ENCODE measurements at places on chromosomes 11 and 22.

GRCh38 chr22:26918226-26918625 lies 260.8 kb downstream of the MIAT start:
- DNase-seq, result no peak

DNA sequence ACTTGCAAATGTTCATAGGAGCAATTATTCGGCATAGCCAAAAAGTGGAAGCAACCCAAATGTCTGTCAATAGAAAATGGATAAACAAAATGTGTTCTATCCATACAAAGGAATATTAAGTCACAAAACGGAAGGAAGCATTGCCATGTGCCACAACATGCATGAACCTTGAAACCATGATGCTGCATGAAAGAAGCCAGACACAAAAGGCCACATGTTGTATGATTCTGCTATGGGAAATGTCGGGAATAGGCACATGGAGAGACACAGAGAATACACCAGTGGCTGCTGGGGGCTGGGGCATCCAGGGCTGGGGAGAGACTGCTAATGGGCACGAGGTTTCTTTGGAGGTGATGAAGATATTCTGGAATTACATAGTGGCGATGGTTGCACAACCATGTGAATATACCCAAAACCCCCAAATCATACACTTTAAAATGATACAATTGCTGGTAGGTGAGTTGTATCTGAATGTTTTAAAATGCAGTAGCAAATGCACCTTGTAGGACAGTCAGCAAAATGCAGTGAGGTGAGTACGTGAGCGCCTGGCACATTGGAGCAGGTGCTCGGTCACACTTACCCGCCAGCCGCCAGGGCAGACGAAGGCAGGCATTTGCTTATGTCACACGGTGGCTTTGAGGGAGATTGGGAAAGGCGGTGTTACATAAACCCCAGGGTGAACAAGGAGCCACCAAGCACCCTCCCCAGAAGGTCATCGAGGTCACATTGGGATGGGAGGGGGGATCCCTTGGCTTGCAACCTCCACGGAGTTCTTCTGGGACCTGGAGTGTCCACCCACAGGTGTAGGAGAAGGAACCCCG lies 6.3 kb upstream of the OSM start:
- no peak for DNase-seq

DNA sequence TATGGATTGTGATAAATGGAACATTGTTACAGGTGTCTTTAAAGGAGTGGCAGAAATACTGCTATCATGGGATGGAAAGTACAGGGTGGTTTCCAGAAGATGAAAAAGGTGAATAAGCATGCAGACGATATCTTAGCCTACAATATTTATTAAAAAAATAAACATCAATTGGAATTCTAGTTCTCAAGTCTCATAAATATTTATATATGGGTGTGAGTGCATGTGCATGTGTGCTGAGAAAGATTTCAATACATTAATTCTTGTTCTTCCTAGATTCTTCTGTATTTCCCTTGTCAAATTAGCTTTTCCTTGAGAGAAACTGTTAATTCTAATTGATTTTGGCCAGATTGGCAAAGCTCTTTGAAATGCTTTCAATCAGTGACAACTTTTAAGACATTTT lies 618.2 kb downstream of the METTL15 start:
- no peak for DNase-seq

DNA sequence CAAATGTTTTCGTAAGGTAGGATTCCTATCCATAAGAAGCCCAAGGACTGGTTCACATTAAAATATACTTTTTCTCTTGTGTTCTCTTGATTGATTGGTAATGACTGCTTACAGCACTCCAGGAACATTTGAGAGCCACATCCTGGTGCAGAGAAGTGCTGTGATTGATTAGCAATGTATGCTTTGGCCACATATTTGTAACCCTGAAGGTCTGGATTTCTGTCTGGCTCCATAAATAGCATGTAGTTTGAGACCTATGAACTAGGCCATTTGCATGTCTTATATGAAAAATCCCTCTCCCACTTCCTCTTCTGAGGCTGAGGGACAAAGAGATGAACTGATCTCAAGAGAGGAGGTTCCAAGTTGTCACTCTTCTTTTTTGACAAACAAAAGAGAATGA lies 49.3 kb upstream of the CD44 start:
- no peak for DNase-seq

GRCh38 chr22:49785841-49786471 lies 41.7 kb downstream of the BRD1 start:
- DNase-seq, result no peak

- no peak for DNase-seq
Measured at GRCh38 chr22:46619830-46620501, at the start of gene GRAMD4. Gene GRAMD4, plus strand, starts transcription at chr22:46620386. Its CDS starts 6,414 bp downstream, at chr22:46626800.

DNA sequence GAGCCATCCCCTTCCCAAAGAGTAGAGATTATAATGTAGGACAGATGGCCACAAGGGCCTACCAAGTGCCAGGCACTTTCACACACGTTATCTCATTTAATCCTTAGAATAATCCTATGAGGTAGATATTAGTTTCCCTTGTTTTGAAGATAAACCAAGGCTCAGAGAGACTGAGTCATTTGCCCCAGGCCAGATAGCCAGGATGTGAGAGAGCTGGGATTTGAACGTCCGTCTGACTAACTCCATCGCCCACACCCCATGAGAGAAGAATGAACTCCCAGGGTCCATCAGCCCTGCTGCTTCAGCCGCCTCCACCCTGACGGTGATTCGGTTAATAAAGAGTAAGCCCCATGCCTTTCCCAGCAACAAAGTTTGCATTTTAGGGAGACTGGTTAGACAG lies 10.7 kb downstream of the PRG3 start:
- DNase-seq, result no peak

DNA sequence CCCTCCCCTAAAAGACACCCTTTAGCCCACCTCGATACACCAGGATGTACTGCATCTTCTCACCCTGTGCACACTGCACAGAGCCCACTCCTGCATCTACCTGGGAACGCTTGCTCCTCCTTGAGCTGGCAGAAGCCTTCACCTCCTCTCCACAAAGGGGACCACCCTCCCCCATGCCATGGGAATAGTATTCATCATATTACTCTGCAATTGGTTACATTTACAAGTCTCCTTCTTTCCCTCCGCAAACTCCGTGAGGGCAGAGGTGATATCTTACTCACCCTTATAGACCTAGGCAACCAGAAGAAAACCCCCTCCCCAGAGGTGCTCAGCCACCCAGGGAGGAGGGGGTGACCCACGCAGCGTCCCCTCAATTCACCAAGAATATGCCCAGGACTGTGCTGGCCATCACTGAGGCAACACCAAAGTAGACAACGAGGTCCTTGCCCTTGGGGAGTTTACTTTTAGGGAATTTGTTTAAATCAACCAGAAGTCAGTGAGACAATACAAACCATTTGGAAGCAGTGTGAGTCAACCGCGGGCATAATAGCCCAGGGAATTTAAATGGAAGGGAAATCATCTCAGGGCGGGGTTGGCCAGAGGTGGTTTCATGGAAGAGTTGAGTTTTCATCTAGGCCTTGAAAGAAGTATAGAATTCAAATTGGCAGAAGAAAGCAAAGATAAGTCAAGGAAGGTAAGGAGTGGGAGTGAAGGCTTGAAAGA lies 214.5 kb downstream of the BARX2 start:
- DNase-seq, result no peak

DNA sequence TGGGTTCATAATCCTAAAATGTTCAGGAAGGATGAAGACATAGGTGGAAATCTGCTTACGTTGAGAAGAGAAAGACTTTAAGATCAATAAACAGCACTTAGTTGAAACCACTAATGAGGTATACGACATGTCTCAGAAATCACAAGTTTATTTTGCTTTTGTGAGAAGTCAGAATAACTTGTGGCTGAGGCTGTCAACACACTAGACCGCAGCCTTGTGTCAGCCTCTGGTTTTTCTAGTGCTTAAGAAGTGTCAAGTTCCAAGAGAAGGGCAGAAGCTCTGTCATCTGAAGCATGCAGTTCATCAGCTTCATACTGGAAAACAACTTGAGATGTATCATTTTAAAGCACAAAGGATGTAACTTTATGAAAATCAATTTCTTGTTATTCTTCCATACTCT lies 420.9 kb downstream of the METTL15 start:
- DNase-seq, result no peak

- DNase-seq, result no peak
Measured at GRCh38 chr11:69126286-69126685, 29.4 kb upstream of the SMIM38 start.

- DNase-seq, result no peak
Measured at GRCh38 chr22:16958475-16958874, 49.5 kb downstream of the GAB4 start.

- no peak for DNase-seq
Measured at GRCh38 chr22:30889268-30889995, 79.1 kb downstream of the MORC2 start.

GRCh38 chr11:119172513-119172912 lies 4.0 kb downstream of the NLRX1 start:
- no peak for DNase-seq

DNA sequence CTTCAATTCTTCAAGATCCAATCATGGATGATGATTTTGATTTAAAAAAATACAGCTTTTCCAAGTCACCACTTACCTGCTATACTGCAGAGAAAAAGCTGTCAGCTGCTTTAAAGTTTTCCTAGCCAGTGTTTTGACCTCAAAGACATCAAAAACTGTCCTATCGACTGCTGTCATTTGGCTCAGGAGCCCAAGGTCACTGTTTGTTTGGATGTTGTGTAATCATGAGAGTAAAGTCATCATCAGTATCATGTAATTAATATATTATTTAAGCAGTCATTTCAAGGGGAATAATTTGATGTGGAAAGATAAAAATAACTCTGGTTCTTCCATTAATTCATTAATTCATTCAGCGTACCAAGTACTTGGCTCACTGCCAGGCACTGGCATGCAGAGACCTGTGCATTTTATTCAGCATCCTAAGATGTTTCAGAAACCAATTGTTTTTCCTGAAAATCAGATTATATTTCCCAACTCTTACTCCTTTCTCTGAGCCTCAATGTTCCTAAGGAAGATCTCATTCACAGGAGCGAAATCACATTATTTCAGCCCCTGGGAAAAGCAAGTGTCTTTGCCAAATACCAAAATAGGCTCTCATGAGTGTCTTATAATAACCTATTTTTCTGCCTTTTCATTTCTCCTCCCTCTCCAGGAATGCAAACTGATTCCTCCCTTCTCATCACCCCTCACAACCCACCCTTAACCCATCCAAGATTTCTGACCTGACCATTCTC lies 59.9 kb downstream of the SLC1A2 start:
- no peak for DNase-seq

Data from stimulated activated naive B cell treated with anti-CD40 and anti-IgM and Interleukin-4, amounts not matched to agents 10 μg/mL and 1 μg/mL and 100 μg/mL, for 72 hours (primary cell).